ENCODE measurements at places on chromosomes 5 and 9.

DNA sequence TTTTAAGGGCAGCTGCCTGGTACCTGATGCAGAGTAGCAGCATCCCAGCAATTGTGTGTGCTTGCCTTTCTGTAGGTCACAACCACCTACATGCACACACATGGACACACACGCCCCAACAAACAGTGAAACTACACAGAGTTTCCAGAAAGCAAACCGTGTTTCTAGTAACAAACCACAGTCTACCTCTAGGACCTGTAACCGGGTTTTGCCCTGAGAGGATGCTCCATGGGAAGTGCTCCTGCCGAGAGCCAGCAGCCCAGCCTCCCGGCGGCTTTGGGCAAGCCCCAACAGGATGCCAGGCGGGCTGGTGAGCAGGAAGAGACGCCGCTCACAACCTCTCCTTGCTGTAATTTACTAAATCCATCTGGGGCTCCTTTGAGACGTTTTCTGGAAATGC is 4.1 kb upstream of the TCF7 start:
- no peak for DNase-seq

GRCh38 chr9:108411632-108412031 is 444.2 kb downstream of the ACTL7B start:
- no peak for DNase-seq

- no peak for DNase-seq
These were observed 186.7 kb upstream of the TLX3 start for GRCh38 chr5:171122372-171122771.

GRCh38 chr9:118262191-118262590 is 558.0 kb downstream of the TLR4 start:
- no peak for DNase-seq

GRCh38 chr5:99010294-99010693 is 81.5 kb upstream of the CHD1 start:
- no peak for DNase-seq

DNA sequence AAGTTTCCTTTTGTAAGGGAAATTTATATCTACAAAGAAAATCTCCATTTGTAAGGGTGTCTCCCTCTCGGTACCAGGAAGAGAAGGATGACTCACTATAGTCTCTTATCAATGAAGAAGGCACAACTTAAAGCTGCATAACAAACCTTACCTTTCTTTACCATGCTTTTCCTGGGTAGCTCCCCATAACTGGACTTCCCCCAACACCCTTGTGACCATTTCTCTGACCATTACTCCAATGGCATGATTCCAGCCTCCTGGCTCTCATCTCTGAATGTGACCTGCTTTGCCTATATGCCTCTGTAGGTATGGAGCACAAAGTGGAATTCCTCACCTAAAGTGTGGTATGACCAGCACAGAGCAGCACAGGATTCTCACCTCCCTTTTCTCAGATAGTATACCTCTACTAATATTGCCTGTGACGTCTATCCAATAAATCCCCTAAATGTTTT is 62.8 kb downstream of the GNA14 start:
- no peak for DNase-seq

- DNase-seq: no peak
These were observed 2.4 kb upstream of the TPRN start for GRCh38 chr9:137202966-137203365.

DNA sequence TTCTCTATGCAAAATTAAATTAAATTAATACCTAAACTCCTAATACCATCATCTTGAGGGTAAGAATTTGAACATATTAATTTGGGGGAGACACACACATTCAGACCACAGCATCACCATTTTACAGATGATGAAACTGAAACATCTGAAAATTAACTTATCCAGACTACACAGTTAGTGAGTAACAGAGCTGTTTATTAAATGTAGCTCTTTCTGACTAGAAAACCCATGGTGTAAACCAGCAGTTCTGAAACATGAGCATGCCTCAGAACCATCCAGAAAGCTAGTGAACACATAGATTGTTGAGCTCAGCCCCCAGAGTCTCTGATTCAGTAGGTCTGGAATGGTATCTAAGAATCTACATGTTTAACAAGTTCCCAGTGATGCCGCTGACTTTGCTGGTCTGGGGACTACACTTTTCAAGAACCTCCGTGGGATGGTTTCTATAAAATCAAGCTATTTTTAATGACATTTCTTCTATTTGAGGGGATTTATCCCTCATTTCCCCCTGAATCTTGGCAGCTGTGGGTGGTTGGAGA is 113.5 kb downstream of the RORB start:
- DNase-seq: no peak

GRCh38 chr9:110092792-110093191 is 115.2 kb downstream of the C9orf152 start:
- no peak for DNase-seq

DNA sequence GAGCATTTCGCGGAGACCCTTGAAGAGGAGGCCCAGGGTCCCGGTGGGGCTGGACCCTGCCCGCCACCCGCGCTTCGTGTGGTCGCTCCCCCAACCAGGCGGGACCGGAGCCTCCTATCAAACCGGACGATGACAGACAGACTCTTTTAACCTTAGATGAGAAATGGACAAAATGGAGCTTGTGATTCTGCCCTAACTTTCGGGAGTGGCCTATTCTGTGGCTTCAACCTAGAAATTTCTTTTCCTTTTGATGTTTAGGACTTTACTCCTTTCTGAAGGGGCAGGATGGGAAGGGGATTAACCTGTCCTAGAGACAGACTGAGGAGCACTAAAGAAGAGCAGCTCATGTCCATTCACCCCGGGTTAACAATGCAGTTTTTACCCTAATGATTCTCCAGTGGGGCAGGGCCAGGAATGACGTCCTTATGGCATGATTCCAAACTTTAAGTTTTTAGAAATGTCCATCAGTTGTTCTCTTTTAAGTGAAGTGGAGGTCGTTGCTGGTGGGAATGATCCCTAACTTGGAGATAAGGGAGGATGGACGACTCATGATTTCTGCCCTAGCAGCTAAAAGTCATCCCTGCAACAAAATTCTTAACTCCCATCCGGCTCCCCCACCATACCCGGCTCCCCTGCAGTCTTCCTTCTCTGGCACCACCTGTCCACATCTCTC is 1.0 kb downstream of the NIPSNAP3A start:
- peak; percentile 48 for DNase-seq

- no peak for DNase-seq
These were observed 4.9 kb downstream of the TPRN start for GRCh38 chr9:137195525-137196220.

DNA sequence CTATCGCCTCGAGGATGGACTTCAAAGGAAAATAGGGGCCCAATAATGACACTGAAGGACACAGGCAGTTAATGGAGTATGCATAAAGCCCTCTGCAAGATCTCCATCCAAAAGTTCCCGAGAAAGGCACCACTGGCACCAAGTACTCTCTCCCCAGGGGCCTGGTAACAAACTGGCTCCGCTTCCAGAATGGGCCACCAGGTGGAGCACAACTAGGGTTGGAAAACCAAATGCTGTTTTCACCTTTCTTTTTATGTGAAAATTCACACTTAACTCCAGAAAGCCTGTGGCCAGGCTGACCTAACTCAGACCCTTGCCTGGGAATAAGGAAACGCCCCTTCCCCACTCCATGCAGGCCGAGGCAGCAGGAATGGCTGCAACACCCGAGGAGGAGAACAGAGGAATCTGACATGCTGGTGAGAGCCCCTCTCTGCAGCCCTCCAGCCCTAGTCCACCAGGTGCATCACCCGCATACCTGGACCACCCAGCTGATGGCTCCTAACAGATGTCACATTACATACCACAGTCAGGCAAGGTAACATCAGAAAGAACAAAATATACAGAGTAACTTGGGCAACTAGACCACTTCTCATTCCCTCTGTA is 42.8 kb downstream of the CAMSAP1 start:
- peak; percentile 62 for DNase-seq

- DNase-seq: no peak
These were observed 3.8 kb downstream of the OLFML2A start for GRCh38 chr9:124780757-124781151.

GRCh38 chr5:57601996-57602395 is 119.4 kb upstream of the ACTBL2 start:
- DNase-seq: no peak

DNA sequence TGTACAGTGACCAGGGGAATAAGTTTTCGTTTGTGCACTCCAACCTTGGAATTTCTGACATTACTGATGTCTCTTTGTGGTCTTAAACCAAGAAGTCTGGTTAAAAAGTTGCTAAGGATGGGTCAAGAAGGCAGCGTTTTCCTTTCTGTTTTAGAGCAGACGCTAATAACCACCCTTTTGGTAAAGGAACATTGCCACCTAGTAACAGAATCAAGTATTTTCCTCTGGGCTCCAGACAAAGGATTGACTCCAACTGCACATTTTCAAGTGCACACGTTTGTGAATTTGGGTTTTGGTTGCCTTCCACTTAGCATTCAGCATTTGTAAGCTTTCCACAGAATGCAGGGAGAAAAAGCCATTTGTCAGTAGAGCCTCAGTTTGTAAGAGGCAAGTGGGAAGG is 22.2 kb upstream of the CEP78 start:
- DNase-seq: peak; percentile 56

GRCh38 chr5:130171699-130172098 is 267.4 kb downstream of the CHSY3 start:
- no peak for DNase-seq

DNA sequence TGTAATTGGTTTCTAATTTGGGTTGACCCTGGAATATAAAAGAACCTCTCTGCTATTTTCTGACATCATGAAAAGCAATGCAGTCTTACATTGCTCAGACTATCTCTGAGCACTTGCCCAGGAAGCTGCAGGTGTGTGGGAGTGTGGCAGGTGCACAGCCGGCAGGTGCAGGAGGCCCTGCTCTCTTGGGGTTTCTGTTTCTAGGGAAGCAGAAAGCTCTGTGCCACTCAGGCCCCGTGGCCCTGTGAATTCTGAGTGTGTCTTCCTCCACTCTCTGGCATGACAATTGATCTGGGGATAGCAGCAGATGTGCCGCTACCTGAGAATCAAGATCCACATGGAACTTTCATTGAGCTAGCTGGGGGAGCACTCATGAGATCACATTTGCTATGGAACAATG is 45.7 kb upstream of the IRX2 start:
- DNase-seq: no peak

DNA sequence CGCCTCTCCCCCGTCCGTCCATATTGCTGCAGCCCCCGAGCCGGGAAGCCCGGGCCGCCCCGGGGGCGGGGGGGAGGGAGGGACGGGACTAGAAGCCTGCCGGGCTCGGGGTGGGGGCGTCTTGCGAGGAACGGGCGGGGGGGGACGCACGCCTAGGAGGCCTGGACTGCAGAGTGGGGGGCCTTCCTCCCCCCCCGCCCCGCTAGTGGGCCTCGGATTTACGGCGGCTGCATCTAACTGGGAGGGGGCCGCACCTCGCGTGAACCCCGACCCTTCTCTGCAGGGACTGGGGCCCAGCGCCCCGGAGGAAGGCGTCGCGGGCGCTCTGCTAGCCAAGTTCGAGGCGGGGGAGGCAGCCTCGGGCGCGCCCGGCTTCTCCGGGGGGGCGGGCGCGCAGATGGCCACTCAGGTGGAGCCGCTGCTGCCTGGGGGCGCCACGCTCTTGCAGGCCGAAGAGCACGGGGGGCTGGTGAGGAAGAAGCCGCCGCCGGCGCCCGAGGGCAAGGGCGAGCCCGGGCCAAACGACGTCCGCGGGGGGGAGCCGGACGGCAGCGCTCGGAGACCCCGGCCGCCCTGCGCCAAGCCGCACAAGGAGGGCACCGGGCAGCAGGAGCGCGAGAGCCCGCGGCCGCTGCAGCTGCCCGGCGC is at the start of gene LARP1:
LARP1 (plus strand) TSS at position 17 of the 648 bp plus-strand sequence; CDS start at position 398, 381 bp downstream.
- no peak for DNase-seq

DNA sequence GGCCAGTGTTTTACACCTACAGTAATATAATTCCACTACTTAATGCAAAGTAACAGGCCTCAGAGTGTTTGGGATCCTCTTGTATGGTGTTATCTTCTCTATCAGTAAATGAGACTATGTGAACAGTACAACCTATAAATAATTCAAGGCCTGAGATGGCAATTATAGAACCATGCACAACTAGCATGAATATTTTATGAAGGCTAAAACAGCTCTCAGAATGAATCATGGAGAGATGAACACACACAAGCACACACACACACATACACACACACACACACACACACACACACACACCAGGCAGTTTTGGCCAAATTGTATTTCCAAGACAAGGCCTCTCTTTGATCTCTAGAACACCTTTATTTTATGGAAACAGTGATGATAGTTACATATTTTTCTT is 224.9 kb downstream of the EBF1 start:
- peak; percentile 27 for DNase-seq

DNA sequence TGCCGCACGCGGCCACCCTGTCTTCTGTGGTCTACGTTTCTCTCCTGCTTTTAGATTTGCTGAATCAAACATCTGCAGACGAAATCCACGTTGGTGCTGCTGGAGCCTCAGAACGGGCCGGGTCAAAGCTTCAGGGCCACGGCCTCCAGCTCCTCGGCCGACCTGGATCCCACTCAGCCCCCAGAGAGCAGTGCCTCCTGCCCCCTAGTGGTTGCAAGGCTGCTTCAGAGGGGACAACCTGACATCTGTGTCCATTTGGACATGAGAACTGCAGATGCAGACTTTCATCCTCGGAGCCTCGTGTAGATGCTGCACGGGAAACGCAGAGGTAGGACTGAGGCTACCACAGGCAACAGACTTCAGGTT is 23.0 kb upstream of the SLC6A3 start:
- peak; percentile 7 for DNase-seq

DNA sequence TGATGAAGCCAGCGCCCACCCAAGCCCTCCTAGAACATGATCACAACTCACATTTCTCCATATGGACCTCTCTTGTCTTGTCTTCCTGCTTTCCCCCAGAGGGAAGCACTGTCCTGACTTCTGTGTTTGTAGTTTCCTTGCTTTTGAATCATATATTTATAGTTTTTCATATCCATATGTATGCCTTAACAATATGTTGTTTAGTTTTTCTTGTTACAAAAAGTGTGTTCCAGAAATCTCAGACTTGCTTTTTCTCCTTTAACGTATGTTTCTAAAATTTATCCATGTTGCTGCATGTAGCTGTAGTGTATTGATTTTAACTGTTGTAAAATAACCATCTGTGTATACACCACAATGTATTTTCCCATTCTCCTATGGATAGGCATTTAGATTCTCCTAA is 182.0 kb upstream of the SMIM23 start:
- no peak for DNase-seq

DNA sequence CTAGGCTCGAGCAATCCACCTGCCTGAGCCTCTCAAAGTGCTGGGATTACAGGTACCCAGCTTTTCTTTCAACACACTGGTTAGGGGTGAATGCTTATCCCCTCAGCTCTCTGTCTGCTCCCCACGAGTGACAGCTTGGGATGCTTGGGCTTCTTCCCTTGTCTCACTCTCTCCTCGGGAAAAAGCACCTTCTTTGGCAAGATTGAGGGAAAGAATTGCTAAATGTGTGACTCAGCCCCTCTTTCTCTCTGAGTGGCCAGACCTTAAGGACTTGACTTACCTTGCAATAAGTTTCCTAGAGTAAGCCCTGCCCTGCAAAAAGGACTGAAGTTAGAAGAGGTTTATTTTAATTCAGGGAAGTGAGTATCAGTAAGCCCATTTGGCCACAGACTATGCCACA is 68.1 kb upstream of the ERBIN start:
- no peak for DNase-seq

Data from fibroblast of the aortic adventitia (primary cell).